ENCODE measurements at places on chromosomes 1 and 21. TPM values are rescaled to one million over a fixed set of nuclear protein-coding genes. Genes with fewer than 3 reads are reported as not detected.

The SH2D1B gene
- total RNA-seq = not detected

The TMEM125 gene
- total RNA-seq = 55.6 TPM

The BTG3 gene
- total RNA-seq = 21.1 TPM

The HNRNPR gene
- 198 TPM for total RNA-seq

- DNase-seq = no peak
Observed at GRCh38 chr21:24781146-24781545, 826.1 kb downstream of the MRPL39 start.

- no peak for DNase-seq
Observed at GRCh38 chr1:200905411-200906052, 10.8 kb downstream of the INAVA start.

DNA sequence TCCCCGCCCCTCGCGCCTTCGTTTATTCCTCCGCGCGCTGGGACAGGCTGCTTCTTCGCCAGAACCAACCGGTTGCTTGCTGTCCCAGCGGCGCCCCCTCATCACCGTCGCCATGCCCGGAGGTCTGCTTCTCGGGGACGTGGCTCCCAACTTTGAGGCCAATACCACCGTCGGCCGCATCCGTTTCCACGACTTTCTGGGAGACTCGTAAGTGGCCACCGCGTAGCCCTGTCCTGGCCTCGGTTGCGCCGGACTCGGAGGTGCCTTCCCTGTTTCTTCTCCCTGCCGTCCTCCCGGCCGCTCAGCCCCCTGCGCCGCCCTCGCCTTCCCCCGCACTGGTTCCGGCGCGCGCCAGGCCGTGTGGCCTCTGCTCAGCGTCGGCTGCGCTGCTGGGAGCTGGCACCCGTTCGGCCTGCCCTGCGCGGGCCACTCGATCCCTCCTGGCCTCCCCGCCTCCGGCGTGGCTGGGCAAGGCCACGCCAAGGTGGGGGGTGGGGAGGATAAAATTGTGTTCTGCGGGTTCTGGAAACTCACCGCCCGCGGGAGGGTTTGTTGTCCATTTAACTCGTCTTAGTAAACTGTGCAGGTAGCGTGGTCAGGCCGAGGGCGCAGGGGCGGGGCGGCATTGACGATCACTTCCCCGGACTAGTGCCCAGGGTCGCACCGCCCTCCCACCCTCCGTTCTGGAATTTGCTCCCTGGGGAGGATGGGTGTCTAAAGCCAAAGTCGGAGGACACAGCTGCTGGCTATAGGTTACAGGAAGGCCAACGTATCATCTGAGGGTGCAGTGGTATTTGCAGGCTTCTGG is at the start of gene PRDX6:
PRDX6 (plus strand) TSS at position 50 of the 808 bp plus-strand sequence; CDS start at position 113, 63 bp downstream.
- DNase-seq = peak; percentile 63

DNA sequence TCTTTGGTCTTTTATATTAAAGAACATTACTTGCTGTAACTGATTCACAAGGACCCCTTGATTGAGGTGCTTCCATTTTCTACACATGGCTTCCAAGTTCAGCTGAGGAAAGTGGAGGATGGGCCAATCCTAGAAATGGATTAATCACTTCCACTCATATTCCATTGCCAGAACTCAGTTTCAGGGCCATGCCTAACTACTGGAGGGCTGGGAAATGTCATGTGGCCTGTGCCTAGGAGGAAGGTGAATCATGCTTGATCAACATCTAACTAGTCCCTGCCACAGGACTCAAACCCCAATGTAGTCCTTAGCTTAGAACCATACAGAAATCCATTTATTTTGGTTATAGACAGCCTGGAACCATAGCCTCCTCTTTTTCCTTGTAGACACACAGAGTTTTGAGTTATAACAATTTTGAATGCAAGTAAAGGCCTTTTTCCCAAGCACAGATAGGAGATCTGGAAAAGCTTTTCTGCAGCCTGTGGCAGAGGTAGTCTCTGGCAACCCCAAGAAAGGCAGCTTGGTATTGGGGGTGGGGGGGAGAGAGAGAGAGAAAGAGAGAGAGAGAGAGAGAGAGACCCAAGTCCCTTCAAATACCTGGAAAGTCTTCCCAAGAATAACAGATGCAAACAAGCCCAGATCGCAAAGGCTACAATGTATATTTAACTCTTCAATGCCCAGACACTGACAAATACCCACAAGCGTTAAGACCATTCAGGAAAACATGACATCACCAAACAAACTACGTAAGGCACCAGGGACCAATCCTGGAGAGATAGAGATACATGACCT is 12.5 kb downstream of the MAST2 start:
- DNase-seq = no peak

DNA sequence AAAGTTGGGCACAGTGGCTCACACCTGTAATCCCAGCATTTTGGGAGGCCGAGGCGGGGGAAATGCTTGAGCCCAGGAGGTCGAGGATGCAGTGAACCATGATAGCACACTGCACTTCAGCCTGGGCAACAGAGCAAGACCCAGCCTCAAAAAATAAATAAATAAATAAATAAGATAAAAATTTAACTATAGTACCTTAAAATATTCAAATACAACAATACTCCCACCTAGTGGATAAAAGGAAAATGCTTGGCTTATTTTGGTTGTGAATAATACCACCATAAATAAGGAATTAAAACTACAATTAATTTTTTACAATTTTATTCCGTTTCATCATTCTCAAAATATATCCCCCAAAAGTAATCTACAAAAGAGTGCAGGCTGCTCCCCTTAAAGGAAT is 8.1 kb downstream of the PSMG1 start:
- no peak for DNase-seq

- DNase-seq = no peak
Observed at GRCh38 chr1:2628933-2629626, 3.7 kb downstream of the MMEL1 start.

DNA sequence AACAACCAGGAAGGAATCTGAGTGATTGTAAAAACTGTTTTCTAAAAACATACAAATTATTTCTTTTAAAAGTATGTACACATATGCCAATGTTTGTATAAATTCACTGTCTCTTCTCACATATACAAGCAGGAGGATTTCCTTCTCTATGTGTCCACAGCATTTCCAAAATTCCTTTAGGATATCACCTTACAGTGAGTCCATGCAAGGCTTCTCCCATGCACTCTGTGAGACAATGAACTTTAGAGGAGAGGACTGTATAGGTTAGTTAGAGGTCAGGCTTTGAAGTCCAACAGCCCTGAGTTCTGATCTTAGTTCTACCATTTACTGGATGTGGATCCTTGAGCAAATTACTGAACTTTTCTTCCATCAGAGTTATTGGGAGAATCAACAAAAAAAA is 34.1 kb upstream of the USH2A start:
- no peak for DNase-seq

GRCh38 chr1:29332204-29332603 is 95.9 kb downstream of the PTPRU start:
- peak; percentile 24 for DNase-seq

DNA sequence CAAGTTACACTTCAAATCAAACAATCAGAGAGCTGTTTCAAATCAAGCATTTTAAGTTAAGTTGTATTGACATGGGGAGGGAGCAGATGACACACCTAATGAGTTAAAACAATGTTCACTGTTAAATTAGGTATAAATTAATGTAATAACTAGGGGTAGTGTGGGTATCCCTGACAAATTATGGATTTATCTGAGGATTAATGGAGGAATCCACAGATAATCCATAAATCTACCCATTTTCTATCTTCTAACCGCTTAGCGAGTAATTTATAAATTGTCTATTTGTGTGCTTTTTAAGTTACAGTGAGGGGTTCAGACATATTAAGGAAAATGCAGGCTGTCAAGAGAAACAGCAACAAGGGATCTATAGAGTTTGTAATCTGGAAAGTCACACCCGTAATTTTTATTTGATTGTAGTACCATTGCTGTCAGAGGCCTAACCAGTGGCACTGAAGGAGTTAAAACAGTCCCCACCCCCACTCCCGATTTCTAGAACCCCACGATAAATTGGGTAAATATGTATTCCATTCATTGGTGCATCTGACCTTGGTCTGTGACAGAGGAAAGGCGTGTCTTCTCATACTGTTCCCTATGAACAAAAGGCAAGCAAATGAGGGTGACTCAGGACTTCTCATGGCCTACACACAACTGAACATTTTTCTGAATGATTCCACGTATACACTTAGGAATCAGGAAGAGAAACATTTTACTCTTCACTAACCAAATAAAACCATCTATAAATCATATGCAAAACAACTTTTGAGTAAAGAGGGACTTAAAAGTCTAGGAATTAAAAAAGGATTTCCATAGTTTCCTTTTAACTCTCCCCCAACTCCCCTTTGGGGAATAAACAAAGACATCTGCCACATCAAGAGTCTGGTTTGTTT is 7.4 kb downstream of the IRF2BP2 start:
- peak; percentile 55 for DNase-seq

DNA sequence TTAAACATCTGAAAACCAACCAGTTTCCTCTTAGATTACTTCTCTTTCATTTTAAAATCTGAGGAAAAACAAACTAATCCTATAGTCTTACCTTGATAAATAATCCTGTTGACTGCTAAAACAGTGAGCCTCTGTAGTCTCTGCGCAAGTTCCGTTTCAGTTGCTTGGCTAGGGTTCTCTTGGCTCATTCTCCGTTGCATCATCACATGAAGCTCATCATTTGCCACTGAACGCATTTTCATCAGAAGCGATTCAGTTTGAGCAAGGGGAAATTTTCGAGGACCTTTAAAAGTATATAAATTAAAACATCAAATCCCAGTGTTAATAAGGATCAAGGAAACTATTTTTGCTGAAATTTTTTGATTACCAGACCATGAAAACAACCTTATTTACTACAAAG is 96.7 kb upstream of the GNG4 start:
- DNase-seq = no peak

DNA sequence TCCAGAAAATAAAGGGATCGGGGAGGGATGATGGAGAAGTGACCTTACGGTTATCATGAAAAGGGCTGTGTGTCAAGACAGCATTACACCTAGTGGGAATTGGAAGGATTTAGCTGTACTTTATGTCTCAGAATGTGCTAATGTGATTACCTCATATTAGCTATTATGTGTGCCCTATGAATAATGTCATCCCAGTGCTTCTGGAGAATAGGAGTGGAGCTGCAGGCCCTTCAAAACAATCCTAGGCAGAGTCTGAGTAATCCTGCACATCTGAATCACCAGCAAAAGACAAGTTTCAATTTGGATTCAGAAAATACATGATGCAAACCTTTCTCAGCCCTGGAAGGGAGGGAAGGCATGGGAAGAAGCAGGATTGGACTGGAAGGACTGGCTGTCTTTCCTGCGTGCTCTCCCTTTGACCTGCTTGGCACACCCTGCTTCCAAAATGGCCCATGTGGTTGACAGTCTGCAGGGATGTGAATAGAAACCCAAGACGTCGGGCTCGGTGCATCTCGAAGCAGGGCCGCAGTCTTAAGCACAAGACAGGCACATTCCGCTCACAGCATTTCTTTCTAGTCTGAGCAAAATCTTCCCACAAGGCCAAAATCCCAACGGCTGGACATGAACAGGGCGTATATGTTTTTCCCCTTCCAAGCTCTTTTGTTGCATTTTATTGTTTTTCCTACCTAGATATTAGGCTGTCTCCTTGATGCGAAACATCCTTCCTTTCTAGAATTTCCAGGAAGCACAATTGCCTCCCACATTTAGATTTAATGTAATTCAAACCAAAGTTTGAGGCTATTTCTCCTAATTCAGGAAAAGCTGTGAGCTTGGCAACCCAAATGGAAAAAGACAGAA is 54.3 kb upstream of the TARBP1 start:
- peak; percentile 77 for DNase-seq

GRCh38 chr1:106534612-106535011 is 521.9 kb upstream of the PRMT6 start:
- no peak for DNase-seq

DNA sequence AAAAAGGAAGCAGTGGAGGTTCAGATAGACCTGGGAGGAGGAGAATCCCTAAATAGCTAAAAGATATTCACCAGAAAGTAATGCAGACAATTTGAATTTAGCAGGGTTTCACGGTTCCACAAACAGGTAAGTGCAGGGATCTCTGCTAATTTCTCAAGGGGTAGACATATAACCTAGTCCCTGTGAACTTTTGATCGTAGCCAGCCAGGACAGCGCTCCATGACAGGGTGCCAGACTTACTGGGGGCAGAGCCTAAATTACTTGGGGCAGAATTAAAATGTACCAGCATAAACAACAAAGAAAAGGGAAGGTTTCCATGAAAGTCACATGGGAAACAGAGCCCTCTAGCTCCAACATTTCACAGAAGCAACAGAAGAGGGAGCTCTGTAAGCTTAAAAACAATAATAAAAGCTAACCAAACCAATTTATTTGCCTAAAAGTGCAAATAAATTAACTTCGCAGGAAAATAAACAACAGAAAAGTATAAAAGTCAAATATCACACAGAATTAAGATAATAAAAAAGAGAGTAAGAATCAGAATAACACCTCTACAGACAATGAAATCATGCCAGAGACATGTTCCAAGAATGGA is 198.3 kb downstream of the DUSP10 start:
- peak; percentile 3 for DNase-seq

GRCh38 chr21:46366091-46366490 is 42.1 kb downstream of the PCNT start:
- no peak for DNase-seq

DNA sequence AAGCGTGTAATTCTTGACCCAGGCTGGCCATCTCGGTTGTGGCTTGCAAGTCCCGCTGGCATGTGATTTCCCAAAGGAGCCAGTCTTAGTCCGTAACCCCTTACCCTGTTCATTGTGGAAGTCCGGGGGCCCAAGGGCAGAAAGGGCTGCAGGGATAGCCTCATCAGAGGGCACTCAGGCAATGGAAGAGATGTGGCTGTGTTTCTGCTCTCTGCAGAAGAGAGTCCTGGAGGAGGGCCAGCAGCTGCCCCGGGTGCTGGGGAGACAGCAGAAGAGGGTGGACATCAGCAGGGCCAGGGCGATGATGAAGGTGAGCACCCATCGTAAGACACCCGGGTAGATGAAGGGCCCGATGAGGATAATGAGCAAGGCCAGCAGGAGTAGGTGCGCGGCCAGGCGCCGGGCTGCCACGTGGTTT is 830 bp downstream of the RNF186 start:
- no peak for DNase-seq

- no peak for DNase-seq
Observed at GRCh38 chr21:33940164-33940880, 24.7 kb upstream of the ATP5PO start.

DNA sequence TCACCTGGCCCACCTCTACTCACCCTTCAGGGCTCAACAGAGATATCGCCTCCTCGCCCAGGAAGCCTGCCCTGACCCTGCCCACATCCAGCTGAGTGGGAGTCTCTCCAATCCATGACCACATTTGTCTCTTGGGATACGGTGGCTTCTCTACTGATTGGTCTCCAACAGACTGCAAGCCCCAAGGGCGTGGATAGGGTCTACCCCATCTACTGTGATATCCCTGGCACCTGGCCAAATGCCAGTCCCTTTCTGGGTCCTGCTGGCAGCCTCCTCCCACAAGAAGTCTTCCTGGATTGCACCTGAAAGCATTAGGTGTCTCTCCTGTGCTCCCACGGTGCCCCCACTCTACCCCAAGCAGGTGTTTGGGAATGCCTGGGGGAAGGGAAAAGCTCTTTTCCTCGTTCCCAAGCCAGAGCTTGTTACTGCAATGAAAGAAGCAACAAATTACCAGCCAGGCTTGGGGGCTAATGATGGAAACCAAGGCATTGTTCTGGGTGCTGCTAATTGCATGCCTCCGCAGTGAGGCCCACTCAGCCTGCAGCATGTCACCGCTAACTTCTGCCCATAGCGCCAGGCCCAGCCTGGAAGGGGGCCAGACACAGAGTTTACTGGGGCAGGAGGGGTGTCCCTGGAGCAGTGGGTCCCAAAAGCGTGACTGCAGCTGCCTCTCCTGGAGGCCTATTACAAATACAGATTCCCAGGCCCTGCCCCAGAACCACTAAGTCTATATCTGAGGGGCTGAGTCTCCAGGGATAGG is 90.7 kb upstream of the IFFO2 start:
- no peak for DNase-seq

Data from PC-9 (cell line).